NCI-H1930 (cell line): ENCODE measurements at places on chromosomes 11 and 22.
A peak's percentile ranks its signal among the peaks of the same experiment; 100 is the strongest.

GRCh38 chr22:35879351-35879750 is 149.3 kb downstream of the RBFOX2 start:
- no peak for DNase-seq

DNA sequence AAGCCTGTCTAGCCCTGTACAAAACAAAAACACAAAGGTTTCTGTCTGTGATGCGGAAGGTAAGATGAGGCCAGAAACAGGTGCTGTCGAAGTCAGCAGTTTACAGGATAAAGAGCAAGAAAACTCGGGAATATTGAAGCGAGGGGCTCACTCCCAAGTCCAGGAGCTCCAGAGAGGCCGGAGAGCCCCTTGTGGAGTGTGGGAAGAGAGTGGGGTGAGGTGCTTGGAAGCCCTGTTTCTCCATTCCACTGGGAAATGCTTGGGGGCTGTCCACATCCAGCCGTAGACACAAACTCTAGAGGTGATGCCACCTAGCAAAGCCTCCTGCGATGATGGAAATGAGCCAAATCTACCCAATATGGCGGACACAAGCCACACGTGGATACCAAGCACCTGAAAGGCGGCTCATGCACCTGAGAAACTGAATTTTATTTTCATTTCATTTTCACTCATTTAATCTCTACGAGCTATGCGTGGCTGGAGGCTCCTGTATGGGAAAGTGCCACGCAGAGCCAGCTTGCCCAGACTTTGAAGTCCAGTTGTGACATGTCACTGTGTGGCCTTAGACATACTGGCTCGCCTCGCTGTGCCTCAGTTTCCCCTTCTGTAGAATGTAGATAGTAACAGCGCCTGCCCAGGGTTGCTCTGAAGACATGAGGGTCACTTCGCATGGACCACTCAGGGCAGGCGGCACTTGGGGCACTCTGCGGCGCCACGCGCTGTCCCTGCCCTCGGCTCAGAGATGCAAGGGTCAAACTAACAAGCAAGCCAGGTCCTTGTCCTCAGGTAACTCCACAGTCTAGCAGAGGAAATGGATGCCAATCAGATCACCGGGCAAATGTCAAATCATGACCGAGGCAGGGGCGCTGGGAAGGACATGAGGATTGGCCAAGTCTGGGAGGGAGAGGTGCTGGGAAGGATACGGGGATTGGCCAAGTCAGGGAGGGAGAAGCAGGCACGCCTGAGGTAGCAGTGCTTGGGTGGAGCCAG is 684.7 kb downstream of the TBC1D22A start:
- no peak for DNase-seq

DNA sequence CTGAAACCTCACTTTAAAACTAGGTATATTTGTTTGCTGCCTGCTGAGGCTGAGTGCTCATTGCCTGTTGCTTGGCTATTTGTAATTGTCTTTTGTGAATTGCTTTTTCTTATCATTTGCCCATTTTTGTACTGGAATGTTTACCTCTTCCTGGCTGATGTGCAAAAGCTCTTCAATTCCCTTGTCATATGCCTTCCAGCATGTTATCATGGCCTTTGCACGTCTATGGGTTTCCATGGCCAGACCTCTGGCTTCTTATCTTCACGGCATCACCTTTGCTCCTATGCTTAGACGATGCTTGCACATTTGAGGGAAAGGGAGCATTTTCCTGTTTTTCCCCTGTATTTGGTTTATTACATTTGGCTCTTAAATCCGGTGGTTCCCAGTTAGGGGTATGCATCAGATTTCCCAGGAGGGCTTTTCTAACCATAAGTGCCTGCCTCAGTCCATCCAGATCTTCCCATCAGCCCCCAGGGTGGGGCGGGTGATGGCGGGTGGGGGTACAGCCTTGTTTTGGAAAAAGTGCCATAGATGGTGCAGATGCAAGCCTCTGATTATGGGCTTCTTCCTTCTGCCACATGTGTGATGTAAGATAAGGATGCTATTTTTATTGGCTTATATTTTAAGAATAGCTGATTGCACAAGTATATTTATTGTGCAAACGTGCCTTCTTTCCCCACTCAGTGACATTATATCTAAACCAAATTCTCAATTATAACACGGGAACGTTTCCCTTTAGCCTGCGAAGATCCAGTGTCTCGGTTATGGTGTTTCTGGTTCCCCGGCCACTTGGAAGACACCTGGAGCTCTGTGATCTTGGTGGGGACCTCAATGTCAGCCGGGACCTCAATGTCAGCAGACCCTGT is 70.6 kb upstream of the SEPTIN5 start:
- no peak for DNase-seq

GRCh38 chr22:49152939-49153770 is 674.5 kb downstream of the BRD1 start:
- no peak for DNase-seq

- DNase-seq = no peak
Observed at GRCh38 chr11:130611791-130612251, 163.4 kb downstream of the ADAMTS15 start.

GRCh38 chr11:10990637-10991193 is 132.9 kb upstream of the ZBED5 start:
- DNase-seq = no peak

GRCh38 chr11:131422496-131422895 is 52.1 kb downstream of the NTM start:
- DNase-seq = no peak

- DNase-seq = no peak
Observed at GRCh38 chr11:113577356-113578032, 102.3 kb upstream of the DRD2 start.

DNA sequence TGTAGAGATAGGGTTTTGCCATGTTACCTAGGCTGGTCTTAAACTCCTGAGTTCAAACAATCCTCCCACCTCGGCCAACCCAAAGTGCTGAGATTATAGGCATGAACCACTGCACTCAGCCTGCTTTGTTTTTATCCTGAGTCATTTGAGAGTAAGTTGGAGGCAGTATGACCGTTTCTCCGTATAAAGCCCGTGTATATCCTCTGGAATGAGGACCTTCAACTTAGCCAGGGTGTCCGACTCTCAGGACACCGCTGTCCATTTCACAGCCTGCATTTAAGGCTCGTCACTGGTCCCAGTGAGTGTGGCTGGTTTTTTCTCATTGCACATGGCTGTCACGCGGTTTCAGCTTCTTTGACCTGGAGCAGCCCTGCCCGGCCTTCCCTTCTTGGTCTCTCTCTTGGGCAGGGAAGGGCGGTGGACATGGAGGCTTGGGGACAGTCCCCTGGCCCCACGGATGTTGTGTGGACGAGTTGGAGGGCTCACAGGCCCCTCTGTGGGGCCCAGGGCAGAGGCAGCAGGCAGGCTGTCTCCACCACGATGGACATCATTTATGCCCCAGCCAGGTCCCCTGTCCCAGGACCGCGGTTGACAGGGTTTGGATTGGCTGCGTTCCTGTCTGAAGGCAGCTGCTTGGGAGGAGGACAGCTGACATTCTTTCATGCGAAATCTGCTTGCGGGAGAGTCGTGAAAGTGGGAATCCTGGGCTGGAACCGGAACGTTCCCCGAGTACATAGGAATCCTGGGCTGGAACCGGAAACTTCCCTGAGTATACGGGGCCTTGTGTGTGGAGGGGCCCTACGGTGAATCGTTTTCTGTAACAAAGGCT is 93.3 kb downstream of the KCNQ1 start:
- DNase-seq = no peak

DNA sequence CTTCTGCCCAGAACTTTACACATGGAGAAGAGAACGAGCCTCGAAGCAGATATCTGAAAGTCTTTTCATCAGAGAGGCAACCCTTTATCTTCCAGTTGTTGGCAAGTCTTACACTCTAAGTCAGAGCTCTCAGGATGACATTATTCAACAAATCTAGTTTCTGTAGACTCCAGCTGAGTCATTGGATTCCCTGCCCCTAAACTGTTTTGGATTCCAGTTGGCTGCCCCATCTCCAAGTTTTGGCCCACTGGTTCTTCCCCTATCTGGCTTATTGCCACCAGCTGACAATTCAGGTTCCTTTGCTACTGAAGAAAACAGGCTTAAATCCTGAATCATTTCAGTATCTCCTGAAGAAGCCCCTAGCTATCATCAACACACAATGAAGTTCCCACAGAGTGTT is 14.2 kb downstream of the SAAL1 start:
- no peak for DNase-seq

- DNase-seq = no peak
Observed at GRCh38 chr22:22593250-22593649, 34.2 kb upstream of the PRAME start.

DNA sequence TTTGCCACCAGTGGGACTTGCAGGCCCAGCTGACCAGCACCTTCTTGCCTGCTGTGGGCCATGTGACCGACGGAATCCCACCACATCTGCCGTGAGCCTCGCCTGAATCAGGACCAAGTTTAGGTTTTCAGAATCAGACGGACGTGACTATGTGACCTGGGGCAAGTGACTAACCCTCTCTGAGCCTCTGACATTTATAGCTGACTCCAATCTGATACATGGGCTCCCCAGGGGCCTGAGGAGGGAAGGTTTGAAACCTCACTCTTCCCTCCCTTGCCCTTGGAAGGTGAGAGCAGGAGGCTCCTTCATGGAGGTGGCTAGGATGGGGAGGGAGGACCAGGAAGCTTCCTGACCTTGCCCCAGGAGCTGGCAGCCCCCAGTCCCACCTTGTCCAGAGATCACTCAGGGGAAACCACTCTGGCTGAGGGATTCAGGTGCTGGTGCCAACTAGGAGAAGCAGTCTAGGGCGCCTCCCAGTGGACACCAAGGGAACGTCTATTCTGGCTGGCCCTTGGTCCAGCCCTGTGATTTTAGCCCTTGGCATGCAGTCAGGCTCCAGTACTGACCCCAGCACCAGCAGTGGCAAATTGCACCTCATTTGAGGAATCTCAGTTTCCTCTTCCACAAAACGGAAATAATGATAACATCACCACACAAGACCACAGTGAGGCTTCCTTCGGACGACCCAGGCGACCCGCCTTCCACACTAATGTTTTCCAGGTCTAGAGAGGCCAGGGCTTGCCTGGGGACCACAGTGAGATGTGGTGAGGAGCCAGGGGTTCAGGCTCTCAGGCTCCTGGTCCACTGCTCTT is 47.2 kb upstream of the SYT7 start:
- peak; percentile 18 for DNase-seq

DNA sequence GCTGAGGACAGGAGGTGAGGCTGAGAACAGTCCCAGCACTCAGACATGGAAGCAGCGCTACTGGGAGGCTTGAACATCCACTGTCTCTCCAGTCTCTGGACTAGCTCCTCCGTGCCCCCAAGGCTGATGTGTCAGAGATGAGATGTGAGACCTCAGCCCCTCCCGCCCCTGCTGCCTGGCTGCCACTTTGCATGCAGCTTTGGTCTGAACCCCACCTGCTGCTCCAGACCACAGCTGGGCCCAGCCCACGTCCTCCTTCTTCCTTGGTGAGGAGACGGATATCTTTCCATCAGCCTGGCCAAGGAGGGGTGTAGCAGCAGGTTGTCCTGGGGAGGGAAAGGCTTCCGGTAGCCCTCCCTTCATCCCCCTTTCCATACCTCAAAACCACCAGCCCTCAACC is 148.0 kb upstream of the B3GAT1 start:
- DNase-seq = no peak

- no peak for DNase-seq
Observed at GRCh38 chr22:25888399-25889054, 146.5 kb downstream of the MYO18B start.

DNA sequence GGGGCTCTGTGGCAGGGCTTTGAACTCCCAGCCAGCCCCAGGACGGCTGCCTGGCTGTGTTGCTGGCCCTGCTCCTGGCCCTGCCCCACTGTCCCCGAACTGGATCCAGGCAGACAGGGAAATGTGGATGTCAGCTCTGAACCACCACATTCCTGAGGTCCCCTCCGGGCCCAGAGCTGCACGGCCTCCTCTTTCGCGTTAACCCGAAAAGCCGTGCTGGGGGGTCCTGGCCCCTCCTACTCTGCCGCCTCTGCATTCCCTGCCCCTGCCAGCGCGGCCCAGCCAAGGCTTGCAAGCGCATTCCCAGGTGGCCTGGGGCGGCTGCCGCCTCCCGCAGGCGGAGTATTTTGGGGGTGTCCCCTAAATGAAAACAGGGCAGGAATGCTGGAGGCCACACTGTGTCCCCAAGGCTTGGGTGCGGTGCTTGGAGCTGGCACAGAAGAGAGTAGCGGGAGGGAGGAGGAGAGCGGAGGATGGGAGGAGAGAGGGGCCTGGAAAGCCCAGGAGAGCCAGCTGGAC is 5.4 kb downstream of the LINC01488 start:
- no peak for DNase-seq

DNA sequence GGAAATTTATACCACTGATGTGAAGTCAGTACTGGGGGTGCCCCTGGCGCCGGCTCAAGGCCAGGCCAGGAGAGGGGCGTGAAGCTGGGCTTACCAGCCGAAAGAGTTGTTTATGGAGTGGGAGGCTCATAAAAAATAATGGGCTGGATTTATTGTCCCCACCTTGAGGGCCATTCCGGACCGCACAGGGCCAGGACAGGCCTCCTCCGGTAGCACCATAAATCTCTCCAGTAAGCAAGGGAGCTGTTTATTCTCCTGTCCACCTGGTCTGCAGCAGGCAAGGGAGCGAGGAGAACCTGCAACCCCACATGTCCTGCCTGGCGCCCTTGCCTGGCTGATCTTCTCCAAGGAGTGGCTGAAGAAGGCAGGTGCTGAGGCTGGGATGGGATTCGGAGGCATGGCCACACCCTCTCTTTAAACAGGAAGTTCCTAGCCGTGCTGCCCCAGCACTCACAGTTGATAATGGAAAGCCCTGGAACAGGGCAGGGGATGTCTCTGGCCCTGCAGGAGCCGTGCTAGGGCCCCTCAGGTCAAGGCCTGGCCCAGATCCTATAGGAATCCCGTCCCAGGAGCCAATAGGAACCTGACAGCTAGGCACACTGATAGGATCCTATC is 65.1 kb downstream of the SCUBE1 start:
- no peak for DNase-seq

- DNase-seq = no peak
Observed at GRCh38 chr11:1630271-1630670, 696 bp downstream of the KRTAP5-5 start.

DNA sequence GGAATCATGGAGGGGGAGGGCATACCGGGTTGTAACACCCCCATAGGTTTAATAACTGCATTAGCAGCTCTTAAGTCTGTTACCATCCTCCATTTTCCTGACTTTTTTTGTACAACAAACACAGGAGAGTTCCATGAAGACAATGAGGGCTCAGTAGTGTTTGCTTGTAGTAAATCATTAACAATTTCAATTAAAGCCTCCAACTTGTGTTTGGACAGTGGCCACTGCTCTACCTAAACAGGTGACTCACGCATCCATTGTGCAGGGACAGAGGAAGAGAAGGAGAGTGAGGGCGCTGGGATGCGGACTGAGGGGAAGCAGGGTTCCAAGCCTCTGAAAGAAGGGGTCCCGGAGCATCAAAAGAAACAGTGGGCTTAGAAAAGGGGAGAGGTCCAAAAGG is 21.3 kb upstream of the MTNR1B start:
- DNase-seq = no peak

- DNase-seq = no peak
Observed at GRCh38 chr11:77590194-77590782, 535 bp downstream of the AQP11 start.
